Hematopoietic multipotent progenitor cell treated with erythropoietin and hydrocortisone succinate and interleukin-3 and kit ligand, for 17 days (in vitro differentiated cells): ENCODE measurements at places on chromosomes 12 and 14.
A peak's percentile ranks its signal among the peaks of the same experiment; 100 is the strongest.

GRCh38 chr12:87094356-87094755 lies 838.2 kb upstream of the MGAT4C start:
- DNase-seq, result no peak

DNA sequence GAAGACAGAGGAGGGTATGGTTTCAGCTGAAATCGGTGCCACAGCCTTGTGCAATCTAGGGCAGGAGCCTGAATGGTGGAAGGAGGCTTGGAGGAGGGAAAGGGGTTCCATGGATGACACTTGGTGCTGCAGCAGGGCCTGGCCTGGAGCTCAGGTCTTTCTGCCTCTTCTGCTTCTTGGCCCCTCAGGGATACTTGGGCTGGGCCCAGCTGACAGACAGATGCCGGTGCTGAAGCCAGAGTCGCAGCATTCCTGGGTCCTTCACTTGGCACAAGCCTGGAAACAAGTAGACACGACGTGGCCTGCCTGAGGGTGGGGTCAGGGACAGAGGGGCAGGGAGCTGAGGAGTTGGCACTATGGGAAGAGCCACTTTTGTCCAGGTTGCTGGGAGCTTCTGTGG lies 4.4 kb upstream of the PLEKHD1 start:
- no peak for DNase-seq

- DNase-seq, result no peak
Measured at GRCh38 chr12:42987216-42987650, 397.7 kb upstream of the PRICKLE1 start.

- no peak for DNase-seq
Measured at GRCh38 chr12:25644979-25645378, 91.9 kb upstream of the LMNTD1 start.

- DNase-seq, result no peak
Measured at GRCh38 chr12:96743606-96744005, 163.5 kb upstream of the NEDD1 start.

- no peak for DNase-seq
Measured at GRCh38 chr12:67705394-67706370, 57.1 kb downstream of the DYRK2 start.

GRCh38 chr12:28035500-28035899 lies 63.0 kb upstream of the PTHLH start:
- no peak for DNase-seq

DNA sequence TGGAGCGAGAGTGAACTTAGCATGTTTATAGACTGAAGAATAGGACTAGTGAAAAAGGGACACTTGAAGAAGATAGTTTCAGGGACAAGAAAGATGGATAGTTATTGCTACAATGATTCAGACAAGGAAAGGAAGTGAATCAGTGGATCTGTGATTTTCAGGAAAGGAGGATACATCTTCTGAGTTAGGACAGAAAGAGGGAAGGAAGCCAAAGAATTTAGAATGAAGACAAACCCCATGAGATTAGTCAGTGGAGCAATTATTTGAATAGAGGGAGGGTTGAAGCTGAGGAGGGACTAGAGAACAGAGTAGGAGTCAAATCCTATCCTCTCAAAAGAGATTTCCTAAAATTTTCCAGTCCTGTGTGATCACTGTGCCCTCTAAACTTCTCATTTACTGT lies 282.7 kb downstream of the AKAP6 start:
- DNase-seq, result no peak

DNA sequence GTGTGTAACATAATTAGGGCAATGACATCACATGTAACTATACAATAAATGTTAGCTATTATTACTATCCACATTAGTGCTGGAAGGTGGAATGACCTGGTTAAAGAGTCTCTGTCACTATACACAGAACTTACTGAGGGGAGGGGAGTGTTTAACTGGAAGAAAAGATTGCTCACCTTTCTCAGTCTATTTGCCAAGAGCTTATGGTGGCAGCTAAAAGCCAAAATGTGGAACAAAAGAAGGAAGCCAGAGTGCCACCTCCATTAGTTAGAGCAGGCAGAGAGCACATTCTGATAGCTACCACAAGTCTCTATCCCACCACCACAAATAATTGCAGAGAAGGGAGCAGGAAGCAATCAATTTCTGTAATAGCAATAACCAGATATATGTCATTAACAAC lies 124.4 kb downstream of the MED13L start:
- no peak for DNase-seq

- DNase-seq, result no peak
Measured at GRCh38 chr12:119245904-119246494, 67.3 kb downstream of the HSPB8 start.

- no peak for DNase-seq
Measured at GRCh38 chr14:67576216-67576955, 23.7 kb downstream of the PIGH start.

DNA sequence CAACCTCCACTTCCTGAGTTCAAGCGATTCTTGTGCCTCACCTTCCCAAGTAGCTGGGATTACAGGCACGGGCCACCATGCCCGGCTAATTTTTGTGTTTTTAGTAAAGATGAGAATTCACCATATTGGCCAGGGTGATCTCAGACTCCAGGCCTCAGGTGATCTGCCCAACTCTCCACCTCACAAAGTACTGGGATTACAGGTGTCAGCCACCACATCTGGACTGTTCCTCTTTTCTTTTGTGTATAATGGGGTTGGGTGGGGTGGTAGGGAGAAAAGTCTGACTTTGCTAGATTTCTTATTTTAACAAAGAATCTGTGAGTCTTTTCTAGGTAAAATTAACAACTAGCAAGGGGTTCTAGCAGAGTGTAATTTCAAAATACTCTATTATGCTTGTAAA lies 92.7 kb upstream of the AMN1 start:
- no peak for DNase-seq

DNA sequence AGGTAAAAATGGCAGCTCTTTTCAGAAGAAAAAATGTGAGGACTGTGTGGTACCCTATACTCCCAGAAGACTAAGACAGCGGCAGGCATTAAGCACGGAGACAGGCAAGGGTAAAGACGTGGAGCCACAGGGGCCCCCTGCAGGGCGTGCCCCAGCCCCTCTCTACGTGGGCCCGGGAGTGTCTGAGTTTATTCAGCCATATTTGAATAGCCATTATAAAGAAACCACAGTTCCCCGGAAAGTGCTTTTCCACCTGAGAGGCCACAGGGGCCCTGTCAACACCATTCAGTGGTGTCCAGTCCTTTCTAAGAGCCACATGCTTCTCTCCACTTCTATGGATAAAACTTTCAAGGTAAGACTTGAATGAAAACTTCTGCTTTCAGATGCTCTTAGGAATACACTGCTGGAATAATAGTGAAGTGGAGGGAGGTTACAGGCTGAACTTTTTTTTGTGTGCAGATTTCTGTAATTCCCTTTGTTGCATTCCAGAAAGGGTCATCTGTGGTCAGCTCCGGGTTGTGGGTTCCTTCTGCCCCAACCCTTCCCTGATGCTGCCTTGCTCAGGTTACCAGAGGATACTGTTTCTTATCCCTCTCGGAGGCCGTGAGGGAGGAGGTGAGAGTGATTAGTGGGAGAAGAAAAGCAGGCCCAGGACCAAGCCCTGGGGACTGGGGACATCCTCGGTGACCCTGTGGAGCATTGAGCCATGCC lies 58.4 kb downstream of the SLC25A47 start:
- no peak for DNase-seq

GRCh38 chr14:79745046-79745445 lies 466.3 kb downstream of the DIO2 start:
- DNase-seq, result no peak

GRCh38 chr12:71222436-71222835 lies 64.6 kb upstream of the TSPAN8 start:
- no peak for DNase-seq

DNA sequence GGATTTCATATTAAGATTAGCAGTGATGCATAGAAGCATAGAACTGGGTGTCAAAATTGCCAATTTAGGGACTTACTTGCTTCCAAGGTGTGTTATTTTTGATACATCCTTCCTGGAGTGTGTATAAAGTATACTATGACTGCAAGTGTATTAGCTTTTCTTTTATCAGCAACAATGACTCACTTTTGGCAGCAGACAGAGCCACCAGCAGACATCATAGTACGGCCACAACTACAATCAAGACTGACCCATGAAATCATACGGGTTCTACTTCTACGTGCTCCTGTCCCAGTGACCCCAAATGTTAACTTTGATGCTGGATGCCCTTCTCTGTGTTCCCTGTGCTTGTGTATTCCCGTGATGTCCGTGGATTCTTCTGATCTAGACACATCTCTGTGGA lies 443.9 kb downstream of the TMEM132D start:
- no peak for DNase-seq

- DNase-seq, result no peak
Measured at GRCh38 chr12:5388581-5389535, 43.0 kb upstream of the NTF3 start.

DNA sequence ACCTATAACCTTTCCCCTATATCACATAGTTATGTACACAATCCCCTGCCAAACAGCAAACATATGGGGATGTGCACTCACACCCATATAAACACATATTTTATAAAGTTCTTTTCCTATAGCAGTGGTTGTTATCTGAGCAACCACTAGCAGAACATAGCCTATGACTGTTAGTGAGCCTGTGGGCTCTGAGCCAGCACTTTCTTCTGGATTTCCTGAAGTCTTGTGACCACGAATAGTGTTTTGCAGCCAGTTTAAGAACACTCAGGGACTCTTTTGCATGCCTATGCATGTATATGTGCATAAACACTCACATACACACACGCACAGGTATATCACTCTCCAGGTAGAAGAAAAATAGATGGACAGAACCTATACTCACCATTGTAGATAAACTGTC lies 17.1 kb downstream of the TESPA1 start:
- peak; percentile 68 for DNase-seq

- no peak for DNase-seq
Measured at GRCh38 chr12:91328451-91328850, 145.8 kb upstream of the DCN start.

DNA sequence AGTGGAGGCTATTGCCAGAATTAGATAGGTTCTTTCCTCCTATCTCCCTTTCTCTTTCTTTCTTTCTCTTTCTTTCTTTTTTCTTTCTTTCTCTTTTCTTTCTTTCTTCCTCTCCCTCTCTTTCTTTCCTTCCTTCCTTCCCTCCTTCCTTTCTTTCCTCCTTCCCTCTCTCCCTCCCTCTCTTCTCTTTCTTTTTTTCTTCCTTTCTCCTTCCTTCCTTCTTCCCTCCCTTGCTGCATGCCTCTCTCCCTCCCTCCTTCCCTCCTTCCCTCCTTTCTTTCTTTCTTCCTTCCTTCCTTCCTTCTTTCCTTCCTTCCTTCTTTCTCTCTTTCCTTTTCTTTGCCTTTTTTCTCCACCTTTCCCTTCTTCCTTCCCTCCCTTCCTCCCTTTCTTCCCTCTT lies 16.4 kb upstream of the MDGA2 start:
- no peak for DNase-seq

GRCh38 chr12:104000807-104001434 lies 35.2 kb downstream of the TDG start:
- DNase-seq, result no peak

DNA sequence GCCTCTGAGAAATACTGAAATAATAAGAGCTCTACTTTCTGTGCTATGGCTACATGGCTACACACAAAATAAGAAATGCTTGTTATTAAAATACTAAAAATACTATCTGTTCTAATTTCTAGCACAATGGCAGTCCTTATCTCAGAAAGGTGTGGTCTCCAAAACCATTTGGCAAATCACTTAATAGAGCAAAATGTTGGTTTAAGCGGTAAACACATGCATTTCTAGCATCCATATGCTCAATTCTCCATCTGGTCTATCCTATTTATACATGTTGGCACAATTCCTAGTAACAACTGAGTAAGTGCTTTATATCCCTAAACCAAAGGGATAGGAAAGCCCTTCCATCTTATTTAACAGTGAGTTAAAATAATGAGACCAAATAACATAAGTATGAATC lies 107.0 kb downstream of the PAPLN start:
- no peak for DNase-seq

GRCh38 chr12:130177635-130178242 lies 15.5 kb downstream of the FZD10 start:
- DNase-seq, result no peak

- no peak for DNase-seq
Measured at GRCh38 chr12:101086490-101087135, 123.4 kb downstream of the SLC5A8 start.

DNA sequence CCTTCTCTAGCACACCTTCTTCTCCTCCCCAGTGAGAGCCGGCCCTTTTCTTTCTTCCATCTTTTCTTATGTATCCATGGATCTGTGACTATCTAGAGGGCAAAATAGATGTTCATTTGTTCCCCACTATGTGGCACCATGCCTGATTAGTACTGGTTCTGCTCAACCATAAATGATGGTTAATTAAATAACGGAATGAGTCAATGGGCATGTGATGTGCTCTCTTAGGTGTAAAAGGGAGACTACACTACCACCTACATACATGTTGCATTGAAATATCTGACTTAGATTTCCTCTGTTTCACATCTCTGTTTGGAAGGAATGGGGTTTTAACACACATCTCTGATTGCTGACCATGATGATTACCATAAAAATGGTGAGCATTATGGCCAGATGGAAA lies 116.5 kb downstream of the BTG1 start:
- no peak for DNase-seq
